Mesenteric fat pad (tissue), 1 donor: ENCODE measurements at places on chromosomes 12 and 14. TPM values are rescaled to one million over a fixed set of nuclear protein-coding genes. Genes with fewer than 3 reads are reported as not detected.

Gene ITGB7
- 2.3 TPM for total RNA-seq

DNA sequence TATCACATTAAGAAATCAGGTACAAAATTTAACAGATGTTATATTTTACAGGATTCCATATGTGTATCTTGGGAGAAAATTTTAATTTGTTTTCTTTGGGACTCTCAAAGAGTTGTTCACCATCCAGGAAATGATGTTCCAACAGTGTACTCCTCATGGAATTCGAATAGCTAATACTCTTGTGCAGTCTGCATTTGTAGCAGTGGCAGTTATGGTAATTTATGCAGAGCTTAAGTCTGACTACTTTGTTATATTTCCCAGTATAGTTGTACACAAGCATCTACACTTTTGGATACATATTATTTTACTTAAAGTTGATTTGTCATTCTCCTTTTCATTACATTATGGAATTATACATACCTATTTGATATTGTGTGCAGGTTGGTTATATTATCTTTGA, 436.7 kb upstream of the FBXO33 start:
- no peak for DNase-seq

Gene KRT6C
- total RNA-seq: not detected

Gene PTHLH
- not detected for total RNA-seq

Gene NANOG
- 0.35 TPM for total RNA-seq

Gene PRB2
- not detected for total RNA-seq

GRCh38 chr12:24560831-24561271, 388.1 kb downstream of the BCAT1 start:
- DNase-seq: no peak

- DNase-seq: no peak
These were observed 23.7 kb downstream of the YLPM1 start for GRCh38 chr14:74786796-74787315.

GRCh38 chr12:93358058-93358457, 19.7 kb upstream of the NUDT4 start:
- DNase-seq: no peak

DNA sequence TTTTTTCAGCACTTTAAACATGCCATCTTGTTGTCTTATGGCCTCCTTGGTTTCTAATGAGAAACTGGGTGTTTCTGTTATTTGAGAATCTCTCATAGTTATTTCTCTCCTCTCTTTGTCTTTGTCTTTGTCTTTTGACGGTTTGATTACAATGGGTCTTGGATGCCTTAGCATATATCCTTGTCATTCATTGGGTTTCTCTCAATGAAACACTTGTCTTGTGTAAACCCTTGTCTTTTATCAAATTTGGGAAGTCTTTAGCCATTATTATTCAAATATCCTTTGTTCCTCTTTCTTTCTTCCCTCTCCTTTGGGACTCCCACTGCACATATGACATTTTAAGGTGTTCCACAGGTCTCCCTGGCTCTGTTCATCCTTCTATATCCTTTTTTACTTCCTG, 373.5 kb upstream of the TBX3 start:
- DNase-seq: no peak

Gene CLBA1
- total RNA-seq: 2.8 TPM

DNA sequence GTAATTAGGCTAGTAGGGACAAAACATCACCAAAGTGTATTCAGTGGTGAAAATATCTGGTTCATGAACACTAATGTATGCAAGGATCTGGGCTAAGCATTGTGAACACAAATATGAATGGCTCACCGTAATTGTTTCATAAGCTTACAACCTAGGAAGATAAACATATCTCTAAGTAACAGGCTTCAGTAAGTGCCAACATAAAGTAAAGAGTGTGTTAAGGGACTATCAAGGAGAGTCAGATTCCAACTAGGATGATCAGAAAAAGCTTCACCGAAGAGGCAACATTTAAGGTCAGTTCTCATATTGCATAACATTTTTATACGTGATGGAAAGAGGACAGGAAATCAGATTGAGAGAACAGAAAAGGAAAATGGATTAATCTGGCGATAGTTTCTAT, 29.4 kb downstream of the ABCC9 start:
- no peak for DNase-seq

GRCh38 chr12:109757671-109758265, 44.1 kb downstream of the FAM222A start:
- DNase-seq: peak; percentile 64

DNA sequence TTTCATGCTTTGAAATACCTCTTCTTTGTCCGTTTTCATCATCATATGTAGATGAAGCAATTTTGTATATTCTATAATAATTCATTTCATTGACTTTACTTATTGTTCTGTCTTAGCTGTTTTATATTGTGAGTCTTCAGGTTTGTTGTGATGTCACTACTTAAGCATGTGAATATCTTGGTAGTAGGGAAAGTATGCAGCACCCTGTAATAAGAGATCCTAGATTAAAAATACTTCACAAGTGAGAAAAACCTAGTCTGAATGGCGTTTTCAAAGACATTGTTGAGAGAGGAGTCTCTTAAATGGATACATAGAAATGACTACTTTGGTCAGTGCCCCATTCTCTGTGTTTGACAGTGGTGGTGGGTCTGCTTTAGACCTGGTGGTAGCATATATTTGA, 61.4 kb downstream of the SLC16A7 start:
- no peak for DNase-seq

DNA sequence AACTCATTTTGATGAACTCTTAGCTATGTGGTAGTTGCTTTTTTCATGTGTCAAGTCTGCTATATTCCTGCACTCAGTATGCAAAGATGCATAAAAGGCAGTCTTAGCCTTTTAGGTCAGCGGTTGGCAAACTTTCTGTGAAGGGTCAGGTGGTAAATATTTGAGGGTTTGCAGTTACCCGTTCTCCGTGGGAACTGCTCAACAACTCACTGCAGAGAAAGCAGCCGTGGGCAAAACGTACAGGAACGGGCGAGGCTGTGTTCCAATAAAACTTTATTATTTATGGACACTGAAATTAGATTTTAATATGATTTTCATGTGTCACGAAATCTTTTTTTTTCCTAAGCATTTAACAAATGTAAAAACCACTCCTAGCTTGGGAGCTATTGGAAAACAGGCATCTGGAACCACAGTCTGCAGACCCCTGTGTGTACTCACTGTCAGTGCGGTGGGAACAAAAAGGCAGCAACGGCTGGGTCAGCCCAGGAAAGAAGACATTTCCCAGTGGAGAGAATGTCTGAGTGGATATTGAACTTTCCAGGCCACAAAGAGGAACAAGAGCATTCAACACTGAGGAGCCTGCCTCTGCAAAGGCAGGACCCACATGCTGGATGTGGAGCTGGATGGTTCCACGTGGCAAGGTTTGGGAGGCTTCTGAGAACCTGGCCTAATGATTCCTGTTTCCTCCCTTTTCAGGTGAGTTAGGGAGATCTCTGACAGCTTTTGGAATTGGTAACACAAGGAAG, 3.5 kb upstream of the ACACB start:
- DNase-seq: no peak

GRCh38 chr14:67934862-67935261, 115.3 kb downstream of the RAD51B start:
- DNase-seq: no peak

Gene FAR2
- total RNA-seq: 14.2 TPM

Gene NINJ2
- 18.5 TPM for total RNA-seq

- DNase-seq: no peak
These were observed 22.3 kb downstream of the LGR5 start for GRCh38 chr12:71461787-71462328.

DNA sequence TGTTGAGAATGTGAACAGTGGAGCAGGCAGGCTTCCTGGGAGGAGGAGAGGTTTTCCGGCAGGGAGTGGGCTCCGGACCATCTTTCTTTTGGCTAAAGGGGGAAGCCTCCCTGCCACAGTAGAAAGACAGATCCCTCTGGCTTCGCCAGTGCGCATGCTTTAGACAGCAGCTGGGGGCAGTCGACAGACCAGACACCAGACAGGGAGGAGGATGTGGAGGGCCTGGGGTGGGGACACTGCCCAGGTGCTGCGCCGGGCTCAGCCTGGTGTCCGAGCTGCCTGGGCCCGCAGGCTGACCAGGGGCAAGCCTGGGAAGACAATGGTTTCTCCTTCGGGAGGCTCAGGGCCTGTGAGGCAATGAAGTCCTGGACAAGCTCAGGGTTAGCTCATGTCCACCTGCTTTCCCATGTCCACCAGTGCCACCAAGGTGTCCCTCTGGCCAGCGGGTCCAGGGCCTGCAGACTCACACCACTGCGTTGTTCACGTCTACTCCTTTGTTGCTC, 67.3 kb downstream of the PRIMA1 start:
- peak; percentile 82 for DNase-seq

GRCh38 chr12:75366629-75367028, 24.3 kb upstream of the GLIPR1L2 start:
- no peak for DNase-seq

Gene SERPINA12
- total RNA-seq: not detected

GRCh38 chr12:93860668-93861373, 183.6 kb downstream of the CRADD start:
- no peak for DNase-seq

DNA sequence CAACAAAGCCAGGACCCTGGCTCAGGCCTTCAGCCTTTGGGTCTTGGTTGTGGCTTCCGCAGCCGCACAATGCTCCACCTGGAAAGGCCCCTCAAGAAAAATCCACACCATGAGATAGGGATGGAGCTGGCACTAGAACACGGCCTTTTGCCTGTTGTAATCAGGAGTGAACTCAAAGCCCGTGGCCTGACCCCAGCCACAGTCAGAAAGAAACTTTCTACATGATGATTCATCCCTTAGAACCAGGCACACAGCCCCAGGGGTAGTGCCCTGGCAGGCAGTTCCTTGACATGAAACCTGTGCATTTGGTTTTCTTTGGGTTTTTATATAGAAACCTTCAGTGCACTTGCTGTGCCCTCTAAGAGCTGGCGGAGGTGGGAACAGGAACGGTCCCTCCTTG, 5.1 kb downstream of the CLMN start:
- DNase-seq: no peak

Gene RNFT2
- 2.1 TPM for total RNA-seq

DNA sequence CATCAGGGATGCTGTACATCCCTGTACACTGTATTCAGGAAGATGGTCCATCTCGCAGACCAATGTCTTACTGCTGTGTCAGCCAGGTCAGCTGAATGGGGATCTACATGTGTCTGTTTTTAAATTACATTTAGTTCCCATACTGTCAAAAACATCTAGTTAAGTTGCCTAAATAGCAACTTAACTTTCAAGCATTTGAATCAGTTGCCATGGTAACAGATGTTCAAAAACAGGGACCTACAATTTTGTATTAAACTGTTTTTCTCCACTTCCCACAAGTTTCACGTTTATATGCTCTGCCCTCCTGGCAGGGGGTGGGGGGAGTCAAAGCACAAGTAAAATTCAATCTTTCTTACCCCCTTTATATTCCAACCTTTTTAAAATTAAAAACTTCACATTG, 38.3 kb downstream of the C12orf42 start:
- no peak for DNase-seq

Gene SERPINA5
- total RNA-seq: 0.48 TPM

- no peak for DNase-seq
These were observed 28.4 kb downstream of the NOC4L start for GRCh38 chr12:132172619-132173018.
